Stimulated activated CD4-positive, alpha-beta T cell treated with anti-CD3 and anti-CD28 coated beads, Interleukin-4, amount 100 ng/mL, for 1 hour (primary cell): ENCODE measurements at places on chromosomes 6 and 20.

GRCh38 chr6:44042261-44042988 lies 84.8 kb downstream of the MRPL14 start:
- no peak for DNase-seq

DNA sequence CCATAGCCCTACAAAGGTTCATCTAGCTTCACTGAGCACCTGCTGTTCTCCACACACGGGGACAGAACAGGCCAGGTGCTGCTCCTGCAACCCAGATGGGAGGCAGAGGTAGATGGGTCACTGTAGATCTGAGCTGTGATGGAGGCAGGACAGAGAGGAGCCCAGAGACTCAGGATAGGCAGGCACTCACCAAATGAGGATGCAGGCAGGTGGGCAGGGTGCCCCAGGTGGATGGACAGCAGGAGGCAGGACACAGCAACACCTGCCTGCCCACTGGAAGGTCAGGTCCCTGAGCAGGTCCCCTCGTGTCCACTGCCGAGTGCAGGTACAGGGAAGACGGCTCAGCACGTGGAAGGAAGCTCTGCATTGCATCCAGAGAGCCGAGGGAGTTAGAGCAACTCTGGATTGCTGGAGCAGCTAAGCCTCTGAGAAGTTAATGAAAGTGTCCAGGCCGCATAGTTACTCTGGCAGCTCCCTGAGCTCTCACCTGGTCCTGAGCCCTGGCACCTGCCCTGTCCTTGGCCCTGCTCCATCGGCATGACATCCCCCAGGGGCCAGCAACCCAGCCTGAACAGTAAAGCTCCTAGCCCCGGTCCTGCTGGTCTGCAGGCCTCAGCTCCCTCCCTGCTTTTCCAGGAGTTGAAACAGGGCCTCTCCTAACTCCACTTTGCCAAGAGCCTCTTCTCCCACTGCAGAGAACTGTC lies 4.9 kb upstream of the YTHDF1 start:
- DNase-seq, result no peak

GRCh38 chr6:104483225-104483834 lies 376.4 kb downstream of the HACE1 start:
- DNase-seq, result no peak

GRCh38 chr6:48068278-48069251 lies 42.4 kb downstream of the PTCHD4 start:
- no peak for DNase-seq

- DNase-seq, result peak; percentile 85
These were observed 235.2 kb upstream of the TAB2 start for GRCh38 chr6:149082320-149082719.

DNA sequence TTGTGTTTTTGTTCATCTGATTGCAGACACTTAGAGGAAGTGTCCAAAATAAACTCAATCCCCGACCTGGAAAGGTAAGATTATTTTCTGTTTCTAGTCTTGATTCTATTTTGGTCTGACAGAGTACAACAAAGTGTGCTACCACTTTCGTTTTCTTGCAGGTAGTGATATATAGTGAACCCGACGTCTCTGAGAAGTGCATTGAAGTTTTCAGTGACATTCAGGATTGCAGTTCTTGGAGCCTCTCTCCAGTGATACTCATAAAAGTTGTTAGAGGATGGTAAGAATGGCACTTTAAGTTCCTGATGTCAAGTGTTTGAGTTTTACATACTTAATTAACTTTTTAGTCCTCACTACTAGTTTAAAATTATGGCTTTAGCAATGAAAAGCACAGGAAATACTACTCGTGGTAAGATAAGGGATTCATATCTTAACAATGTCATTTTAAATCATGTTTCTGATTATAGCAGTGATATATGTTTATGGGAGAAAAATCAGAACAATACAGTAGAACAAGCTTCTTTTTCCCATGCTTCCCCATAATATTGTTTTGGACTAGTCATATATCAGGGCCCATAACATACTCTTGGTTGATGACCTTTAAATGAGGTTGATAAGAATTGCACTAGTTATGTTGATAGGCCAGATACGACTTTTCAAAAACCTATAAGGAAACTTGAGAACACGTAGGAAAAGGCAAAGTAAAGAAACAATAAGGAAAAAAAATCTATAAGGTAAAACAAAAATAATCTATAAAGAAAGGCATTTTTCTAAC lies 104.0 kb downstream of the RTN4IP1 start:
- no peak for DNase-seq

- DNase-seq, result no peak
These were observed 2.3 kb upstream of the MTFR2 start for GRCh38 chr6:136252441-136252840.

DNA sequence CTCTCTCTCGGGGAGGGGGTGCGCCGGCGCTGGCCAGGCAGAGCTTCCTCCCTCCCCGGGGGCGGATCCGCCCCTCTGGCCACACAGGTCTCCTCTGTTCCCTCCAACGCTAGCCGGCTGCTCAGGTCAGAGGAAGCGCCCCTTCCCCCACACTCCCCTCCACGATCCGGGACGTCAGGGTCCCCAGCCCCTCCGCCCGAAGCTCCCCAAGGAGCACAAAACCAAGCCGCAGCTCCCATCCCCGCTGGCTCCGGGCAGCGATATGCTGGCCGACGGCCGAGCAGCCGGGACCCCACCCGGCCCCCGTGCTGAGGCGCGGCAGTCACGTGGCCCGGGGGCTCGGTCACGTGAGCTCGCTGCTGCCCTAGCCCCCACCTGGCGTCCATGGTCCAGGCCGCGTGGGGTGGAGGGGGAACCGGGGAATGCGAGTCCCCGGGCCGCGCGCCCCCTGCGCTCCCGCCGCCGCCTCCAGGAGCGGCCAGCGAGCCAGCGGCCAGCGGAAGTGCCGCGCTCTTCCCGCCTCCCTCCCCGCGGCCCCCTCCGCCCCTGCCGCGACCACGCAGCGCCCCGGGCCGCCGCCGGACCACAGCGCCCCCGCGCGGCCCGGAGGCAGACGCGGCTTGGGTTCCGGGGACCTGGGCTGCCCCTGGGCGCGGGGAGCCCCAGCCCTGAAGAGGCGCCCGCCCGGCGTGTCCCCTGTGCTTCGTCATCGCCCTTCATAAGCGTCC lies at the start of gene SLC35B2:
Gene SLC35B2, minus strand, starts transcription at position 504 of the 728 bp plus-strand sequence. Its CDS starts 118 bp downstream, at position 386.
- peak; percentile 66 for DNase-seq

DNA sequence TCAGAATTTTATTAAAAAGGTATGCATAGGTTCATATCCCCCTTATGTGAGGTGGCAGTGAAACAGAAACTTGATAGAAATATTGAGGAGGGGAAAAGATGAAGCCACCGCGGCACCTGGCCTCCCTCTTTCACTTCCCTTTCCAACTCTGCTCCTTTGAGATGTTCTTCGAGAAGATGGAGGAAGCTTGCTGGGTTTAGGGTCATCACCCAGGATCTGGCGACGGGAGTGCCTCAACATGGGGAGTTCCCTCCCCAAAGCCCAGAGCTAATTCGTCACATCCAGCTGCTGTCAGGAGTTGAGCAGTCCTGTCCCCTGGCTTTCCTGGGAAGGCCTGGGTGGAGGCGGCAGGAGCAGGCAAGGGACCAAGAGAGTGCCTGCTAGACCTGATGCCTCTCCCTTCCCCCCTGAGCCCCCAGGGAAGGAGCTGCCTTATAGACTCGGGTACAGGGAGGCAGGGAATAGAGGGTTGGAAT lies 29.1 kb downstream of the RREB1 start:
- DNase-seq, result no peak

GRCh38 chr6:134560019-134560418 lies 242.1 kb upstream of the SGK1 start:
- no peak for DNase-seq

- no peak for DNase-seq
These were observed 258.5 kb downstream of the EYA4 start for GRCh38 chr6:133499662-133500061.
